MG63 (cell line): ENCODE measurements at places on chromosomes 3 and 15. TPM values are rescaled to one million over a fixed set of nuclear protein-coding genes. Genes with fewer than 3 reads are reported as not detected.

- no peak for DNase-seq
Measured at GRCh38 chr3:55164876-55165275, 237.0 kb upstream of the LRTM1 start.

- no peak for DNase-seq
Measured at GRCh38 chr15:99447497-99448371, 118.0 kb upstream of the MEF2A start.

- no peak for DNase-seq
Measured at GRCh38 chr3:76438971-76439370, 600.9 kb upstream of the ROBO2 start.

DNA sequence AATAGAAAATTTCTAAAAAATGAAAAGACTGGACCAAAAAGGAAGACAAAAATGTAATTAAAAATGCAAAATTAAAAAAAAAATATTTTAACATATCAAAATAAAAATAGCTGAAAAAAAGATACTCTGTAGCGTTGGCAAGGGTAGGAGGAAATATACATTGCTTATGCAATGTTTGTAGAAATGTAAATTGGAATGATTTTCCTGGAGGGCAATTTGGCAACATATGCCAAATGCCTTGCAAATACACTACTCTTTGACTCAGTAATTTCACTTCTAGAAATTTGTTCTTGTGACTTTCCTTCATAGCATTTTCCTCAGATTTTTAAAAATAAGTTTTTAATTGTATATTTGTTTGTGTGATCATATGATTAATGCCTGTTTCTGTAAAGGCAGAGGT, 296.6 kb downstream of the ZNF621 start:
- DNase-seq = no peak

DNA sequence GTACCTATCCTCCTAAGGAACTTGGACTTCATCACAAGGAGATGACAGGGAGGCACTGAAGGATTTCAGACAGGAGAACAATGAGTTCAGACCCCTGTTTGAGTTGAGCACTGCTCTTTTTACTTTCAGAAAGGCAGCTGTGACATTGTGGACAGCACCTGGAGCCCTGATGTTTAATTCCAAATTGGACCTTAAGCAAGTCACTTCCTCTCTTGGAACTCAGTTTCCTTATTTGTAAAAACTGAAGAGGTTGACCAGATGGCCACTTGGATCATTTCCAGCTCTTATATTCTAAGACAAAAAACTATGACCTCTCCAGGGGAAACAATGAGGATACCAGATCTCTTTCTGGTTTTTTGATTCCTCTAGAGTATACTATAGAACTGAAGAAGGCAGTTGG, 34.1 kb upstream of the SMAD3 start:
- DNase-seq = no peak

GRCh38 chr3:43523454-43524053, 98.3 kb downstream of the ANO10 start:
- no peak for DNase-seq

The LINGO1 gene
- total RNA-seq = 0.44 TPM in 1 of 2 replicates, not detected in the other

DNA sequence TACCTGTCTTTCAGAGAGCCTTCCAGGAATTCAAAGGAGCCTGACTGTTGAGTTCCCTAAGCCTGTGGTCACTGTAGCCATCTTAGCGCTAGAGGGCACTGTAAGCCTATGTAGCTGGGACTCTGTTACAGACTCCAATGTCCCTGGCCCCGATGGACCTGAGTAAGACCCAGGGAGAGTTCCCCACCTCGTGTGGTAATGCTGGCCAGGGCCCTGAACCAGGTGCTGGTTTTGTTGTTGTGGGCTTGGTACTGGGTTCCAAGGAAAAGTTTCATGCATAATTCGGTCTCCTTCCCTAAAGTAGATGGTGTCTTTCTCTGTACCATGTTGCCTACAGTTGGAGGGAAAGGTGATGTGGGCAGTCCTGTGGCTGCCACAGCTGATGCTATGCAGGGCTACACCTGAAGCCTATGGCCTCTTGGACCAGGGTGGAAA, 32.4 kb downstream of the CDAN1 start:
- DNase-seq = peak; percentile 34

The SYNPR gene
- not detected in 2 replicates for total RNA-seq
